Uterus (tissue), 4 donors: ENCODE measurements at places on chromosomes 12 and 14. TPM values are rescaled to one million over a fixed set of nuclear protein-coding genes. Genes with fewer than 3 reads are reported as not detected.

- no peak for DNase-seq
Observed at GRCh38 chr12:90945070-90945649, 9.8 kb downstream of the CCER1 start.

GRCh38 chr14:71114565-71114964 is 207.3 kb downstream of the PCNX1 start:
- no peak for DNase-seq

DNA sequence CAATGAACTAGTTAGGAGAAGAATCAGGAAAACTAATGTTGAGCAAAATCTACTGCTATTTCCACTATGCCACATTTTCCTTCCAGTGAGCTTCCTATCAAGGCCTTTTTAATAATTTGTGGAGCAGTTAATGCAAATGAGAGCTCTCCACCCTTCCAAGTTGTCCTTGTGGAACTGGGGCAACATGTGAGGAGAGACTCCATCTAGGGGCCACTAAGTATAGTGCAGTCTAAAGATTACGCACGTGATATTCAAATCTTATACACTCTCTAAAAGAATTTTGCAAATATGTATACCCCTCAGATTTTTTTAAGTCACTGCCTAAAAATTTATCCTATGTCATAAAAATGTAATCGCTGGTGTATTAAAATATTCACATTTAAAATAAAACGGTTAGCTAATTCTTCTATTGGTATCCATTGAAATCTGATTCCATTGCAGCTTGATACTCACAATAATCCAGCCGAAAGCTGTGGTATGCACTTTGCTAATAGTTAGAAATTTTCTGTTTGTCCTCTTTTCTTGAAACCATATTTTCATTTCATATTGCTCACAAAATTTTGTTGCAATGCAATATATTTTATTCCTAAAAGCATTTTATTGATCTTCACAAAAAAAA is 100.1 kb downstream of the PAH start:
- no peak for DNase-seq

GRCh38 chr12:54404061-54405004 is 14.7 kb downstream of the ITGA5 start:
- DNase-seq = peak; percentile 53

GRCh38 chr12:95412482-95413311 is 61.3 kb upstream of the METAP2 start:
- peak; percentile 17 for DNase-seq

DNA sequence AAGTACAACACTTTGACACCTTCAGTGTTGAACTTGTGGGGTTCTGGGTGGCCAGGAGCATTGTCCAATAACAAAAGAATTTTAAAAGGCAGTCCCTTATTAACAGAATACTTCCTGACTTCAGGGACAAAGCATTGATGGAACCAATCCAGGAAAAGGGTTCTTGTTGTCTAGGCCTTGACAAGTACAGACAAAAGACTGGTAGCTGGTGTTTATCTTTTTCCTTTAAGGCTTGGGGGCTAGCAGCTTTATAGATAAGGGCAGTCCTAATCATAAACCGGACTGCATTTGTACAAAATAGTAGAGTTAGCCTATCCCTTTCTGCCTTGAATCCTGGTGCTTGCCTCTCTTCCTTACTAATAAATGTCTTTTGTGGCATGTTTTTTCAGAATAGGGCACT is 27.4 kb downstream of the FAM177A1 start:
- no peak for DNase-seq

The PTGER2 gene
- total RNA-seq = 5.6 TPM

The ENDOU gene
- not detected for total RNA-seq

The ESR2 gene
- 8.2 TPM for total RNA-seq

The RFX4 gene
- total RNA-seq = not detected

The GPRC5A gene
- 12.1 TPM for total RNA-seq
